Stimulated activated CD4-positive, alpha-beta T cell treated with anti-CD3 and anti-CD28 coated beads, Interleukin-2, amount 100 ng/mL, for 48 hours (primary cell): ENCODE measurements at places on chromosomes 2 and 18.

- DNase-seq, result no peak
These were observed 141.1 kb upstream of the ALPP start for GRCh38 chr2:232237464-232237863.

GRCh38 chr2:166632616-166633015 lies 138.6 kb upstream of the SCN7A start:
- DNase-seq, result no peak

DNA sequence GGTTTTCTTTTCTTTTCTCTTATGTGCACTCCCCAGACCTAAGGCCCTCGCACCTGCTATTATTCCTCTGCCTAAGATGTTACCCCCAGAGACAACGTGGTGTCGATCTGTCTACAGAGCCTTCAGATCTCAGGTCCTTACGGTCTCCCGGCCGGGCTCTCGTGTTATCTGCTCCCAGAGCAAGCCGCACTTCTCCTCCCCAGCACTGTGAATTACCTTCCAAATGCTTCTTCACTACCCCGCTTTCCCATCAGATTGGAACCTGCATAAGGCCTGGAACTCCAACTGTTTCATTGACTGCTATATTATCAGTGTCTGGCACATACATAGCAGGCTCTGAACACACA lies 71.2 kb upstream of the ODC1 start:
- no peak for DNase-seq

GRCh38 chr2:1563943-1564891 lies 151.0 kb downstream of the TPO start:
- no peak for DNase-seq

- no peak for DNase-seq
These were observed 39.6 kb downstream of the INHBB start for GRCh38 chr2:120385355-120386127.

DNA sequence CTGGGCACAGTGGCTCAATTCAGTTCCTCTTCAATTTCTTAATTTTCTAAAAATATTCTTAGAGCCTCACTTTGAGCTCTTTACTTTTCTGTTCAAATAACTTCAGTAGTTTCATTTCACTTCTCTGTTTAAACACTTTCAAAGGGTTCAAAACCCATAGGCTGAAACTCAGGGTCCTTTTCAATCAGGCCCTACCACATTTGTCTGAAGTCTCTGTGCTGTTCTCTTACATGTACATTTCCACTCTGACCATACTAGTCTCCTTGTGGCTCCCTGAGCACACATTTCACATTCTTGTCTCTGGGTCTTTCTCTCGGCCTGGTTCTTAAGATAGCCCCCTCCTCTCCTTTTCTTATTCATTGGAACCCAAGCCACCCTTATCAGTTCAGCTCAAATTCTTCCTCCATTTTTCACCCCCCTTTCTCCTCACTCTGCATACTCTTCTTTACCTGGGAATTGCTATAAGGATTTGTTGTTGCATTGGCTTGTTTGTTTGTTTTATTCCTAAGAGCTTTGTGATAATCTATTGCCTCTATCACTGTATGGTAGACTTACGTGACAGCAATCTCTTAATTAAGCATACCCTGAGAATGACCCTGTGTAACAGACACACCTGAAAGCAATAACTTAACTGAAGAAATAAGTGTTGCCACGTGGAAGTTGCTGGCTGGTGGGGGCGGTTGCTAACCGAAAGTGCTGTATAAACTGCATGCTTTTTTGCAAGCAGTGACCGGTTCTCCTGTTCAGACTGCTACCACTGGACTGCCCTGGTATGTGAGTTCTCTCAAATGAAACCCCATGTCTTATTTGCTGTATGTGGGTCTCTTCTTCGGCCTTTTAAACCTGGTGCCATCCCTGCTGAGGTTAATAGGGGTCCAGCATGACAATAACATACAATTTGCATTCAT lies 27.7 kb upstream of the ACADL start:
- DNase-seq, result no peak

- DNase-seq, result no peak
These were observed 96.4 kb downstream of the C1QL2 start for GRCh38 chr2:119062179-119062578.

- no peak for DNase-seq
These were observed 97.9 kb downstream of the DNER start for GRCh38 chr2:229616433-229616832.

- no peak for DNase-seq
These were observed 23.5 kb upstream of the C2orf42 start for GRCh38 chr2:70214365-70214764.

- no peak for DNase-seq
These were observed 77.2 kb upstream of the ABCA12 start for GRCh38 chr2:215215637-215216036.

DNA sequence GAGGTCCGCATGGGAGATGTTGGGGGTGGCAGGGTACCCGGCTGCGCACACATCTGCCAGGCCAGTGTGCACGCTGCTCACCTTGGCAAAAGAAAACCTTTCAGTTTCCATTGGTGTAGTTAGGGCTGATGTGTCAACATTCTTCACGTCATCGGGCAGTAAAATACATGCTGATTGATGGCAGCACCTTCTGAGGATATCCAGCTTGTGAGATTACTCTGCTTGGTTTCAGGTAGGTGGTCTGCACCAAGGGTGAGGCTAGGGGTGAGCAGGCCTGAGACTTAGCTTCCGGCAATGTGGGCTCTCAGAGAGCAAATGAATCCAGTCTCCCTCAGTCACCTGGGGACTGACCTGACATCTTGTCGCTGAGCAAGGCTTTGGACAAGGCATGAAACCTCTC lies 19.3 kb upstream of the ACKR3 start:
- no peak for DNase-seq

- no peak for DNase-seq
These were observed 67.8 kb downstream of the SRBD1 start for GRCh38 chr2:45543257-45543656.

DNA sequence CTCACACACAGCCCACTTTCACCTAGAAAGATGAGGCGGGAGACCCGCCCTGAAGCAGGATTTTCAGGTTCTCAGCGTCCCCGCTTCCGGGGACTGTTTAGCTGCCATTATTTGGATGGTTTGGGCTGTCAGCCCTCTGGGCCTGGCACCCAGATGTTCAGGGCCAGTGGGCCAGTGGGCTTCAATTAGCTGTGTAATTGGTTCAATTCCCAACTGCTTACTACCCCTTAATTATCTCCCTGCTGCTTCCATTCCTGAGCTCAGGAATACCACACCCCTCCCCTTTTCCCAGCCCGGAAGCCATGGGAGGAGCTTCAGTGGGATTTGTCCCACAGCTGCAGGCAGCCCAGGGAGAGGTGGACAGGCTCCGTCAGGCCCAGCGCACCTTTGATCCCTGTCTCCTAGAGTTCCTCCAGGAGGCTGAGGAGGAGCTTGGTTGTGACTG lies 114.1 kb upstream of the MYCN start:
- DNase-seq, result no peak

DNA sequence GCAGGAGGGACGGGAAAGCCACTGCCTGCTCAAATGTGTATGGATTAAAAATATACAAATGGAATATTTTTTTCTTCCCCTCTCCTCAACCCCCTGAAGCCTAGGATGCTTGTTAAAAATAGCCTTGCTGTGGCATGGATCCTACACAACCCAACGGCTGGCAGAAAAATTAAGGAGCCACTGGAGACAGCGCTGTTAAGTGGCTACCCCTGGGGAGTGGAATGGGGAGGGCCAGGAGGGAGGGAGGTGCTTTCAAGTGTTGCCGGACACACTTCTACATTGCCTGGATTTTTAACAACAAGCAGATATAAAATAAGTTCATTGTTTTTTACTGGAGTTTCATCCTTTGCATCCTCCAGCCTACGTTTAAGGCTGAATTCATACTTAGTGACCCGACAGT lies 66.6 kb downstream of the ZBTB7C start:
- DNase-seq, result no peak

DNA sequence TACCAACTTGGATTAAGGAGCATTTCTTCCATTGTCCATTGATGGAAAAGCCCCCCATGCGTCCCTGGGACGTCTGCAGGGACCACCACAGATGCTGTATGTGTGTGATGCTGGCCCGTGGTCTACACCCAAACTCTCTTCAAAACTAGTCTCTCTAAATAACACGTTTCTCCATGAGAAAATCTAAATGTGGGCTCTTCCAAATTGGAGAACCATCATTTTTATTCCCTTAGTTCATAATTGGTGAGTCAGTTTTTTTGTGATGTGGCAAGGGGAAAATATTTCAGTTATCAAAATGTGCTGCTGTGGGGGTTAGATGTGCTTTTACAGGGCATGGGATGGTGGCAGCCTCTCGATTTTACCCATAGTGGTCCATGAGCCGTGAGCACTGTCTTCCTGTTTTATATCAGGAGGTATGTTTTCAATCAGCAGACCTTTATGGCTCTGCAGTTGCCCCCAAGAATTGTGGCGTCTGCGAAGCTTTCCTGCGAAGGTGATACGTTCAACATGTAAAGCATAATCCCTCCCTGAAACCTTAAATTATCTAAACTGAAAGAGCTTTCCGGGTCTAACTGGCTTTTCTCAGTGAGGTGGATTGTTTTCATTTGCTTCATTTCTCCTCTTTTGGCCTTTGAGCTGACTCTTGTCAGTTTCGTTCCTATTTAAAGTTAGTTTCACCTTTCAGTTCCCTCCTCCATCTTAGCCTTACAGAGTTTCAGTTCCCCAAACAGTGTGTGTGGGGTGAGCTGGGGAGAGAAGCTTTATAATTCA lies 78.4 kb downstream of the SETBP1 start:
- peak; percentile 35 for DNase-seq
